DMS79 (cell line): ENCODE measurements at places on chromosomes 7 and 10.

DNA sequence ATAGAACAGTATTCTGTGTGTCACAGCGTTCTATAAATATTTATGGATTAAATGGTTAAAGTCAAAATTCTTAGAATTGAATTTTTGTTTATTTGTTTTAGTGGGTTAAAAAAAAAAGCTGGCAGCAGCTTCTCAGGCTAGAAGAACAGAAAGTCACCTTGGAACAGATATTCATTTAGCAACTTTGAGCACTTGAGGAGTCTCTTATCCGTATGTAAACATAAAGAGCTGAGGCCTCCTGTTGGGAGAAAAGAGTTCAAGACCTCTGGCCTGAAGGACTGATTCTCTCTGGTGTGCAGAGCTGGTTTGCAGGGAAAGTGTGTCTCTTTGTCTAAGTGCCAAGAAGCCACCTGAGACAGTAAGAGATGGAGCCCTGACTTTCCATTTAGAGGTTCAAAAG lies 109.9 kb downstream of the HERPUD2 start:
- no peak for DNase-seq

DNA sequence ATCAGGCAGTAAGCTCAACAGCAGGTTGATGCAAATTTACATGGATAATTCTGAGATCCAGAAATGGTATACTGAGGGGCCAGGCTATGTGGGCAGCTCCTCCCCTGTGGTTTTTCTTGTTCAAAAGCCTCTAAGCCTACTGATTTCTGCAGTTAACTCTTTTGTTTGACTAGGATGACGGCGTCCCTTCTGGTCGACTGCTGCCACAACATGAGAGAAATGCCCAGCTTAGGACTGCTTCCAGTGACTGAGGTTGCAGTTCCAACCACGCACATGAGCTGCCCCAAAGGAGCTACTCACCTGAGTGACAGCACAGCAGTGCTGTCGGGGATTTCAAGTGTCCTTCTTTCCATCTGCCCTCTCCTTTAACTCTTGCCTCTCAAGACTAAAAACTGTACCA lies 973.0 kb upstream of the GHITM start:
- DNase-seq, result no peak

DNA sequence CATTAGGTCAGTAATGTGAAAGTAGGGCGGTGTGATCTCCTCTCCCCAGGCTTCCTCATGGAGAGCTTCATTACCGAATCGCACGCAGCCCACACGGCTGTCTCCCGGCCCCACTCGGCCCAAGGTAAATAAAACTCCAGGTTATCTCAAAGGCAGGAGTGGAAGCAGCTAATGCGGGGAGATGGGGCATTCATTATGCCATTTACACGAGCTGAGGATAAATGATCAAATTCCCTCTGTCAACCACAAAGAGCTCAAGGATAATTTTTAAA lies 93.5 kb downstream of the ADARB2 start:
- no peak for DNase-seq

- DNase-seq, result no peak
Observed at GRCh38 chr7:149362696-149363095, 98.2 kb downstream of the ZNF777 start.

- no peak for DNase-seq
Observed at GRCh38 chr10:12733271-12733670, 268.2 kb downstream of the CCDC3 start.

GRCh38 chr7:155458878-155459699 lies 1.2 kb downstream of the EN2 start:
- no peak for DNase-seq

DNA sequence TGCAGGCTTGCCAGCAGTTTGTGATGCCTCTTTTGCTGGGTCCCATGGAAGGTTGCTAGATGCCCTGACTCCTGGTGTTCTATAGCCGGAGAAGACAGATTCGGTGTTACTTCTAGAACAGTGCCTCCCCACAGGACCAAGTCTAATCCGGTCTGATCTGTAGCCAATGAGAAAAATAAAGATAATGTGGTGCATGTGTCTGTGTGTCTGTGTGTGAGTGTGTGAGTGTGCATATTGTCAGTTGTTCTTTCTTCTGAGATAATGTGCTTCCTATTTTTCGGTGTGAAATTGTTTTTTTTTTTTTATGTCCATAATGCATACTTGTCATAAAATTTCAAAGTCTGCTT lies 29.7 kb upstream of the ZNRF2 start:
- no peak for DNase-seq

DNA sequence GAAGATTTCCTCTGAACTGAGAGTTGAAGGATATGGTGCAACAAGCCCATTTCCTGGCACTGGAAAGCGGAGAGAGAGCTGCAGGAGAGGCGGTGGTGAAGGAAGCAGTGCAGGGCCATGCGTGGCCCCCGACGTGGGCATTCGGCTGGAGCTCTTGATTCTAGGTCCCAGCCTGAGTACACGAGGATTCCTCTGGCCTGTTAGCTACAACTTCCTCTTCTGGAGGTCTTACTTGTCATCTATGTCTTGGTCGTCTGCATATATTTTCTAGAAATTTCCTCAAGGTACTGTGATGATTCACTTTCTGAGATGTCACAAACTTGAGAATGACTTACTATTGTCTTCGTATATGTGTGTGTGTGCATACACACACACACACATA lies 59.2 kb upstream of the JAZF1 start:
- no peak for DNase-seq

DNA sequence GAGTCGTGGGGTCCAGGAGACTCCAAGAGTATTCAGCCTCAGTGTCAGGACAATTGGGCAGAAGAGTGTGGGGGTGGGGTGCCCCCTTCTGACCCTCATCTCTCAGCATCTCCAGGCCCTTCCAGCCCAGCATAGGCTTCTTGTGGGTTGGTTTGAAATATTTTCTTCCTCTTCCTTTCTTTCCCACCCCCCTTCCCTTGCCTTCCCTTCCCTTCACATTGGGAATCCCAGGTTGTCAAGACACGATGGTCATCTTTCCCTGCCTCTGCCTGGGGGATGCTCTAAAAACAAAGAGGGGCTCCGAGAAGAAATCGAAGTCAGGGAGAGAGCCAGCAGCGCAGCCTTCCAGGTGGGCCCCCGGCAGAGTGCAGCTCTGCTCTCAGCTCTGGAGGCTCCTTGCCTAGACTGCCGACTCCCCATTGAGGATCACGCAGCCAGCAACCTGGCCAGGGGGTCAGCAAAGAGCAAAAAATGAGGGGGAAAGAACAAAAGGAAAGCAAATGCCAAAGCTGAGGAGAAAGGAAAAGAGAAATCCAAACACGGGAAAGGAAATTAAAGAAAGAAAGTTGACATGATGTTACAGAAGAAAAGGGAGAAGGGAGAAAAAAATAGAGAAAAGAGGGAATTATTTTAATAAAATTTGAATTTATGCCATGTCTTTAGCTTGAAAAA lies 1.5 kb downstream of the PAX2 start:
- no peak for DNase-seq

DNA sequence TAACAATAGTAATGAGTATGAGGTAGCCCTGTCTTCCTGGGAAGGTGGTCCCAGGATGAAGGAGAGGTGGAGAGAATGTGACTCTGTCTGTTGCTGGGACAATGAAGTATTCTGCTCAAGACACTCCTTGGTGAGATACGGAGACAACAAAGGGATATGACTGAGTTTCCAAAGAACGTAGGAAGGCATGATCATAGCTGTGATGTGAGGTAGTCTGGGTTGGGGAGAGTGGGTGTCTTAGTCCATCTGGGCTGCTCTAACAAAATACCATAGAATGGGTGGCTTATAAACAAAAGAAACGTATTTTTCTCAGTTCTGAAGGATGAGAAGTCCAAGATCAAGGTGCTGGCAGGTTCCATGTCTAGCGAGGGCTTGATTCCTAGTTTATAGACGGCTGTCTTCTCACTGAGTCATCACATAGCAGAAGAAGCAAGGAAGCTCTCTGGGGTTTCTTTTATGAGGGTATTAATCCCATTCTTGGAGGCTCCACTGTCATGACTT lies 84.9 kb upstream of the RHOBTB1 start:
- DNase-seq, result no peak

GRCh38 chr7:157409753-157410727 lies 73.2 kb downstream of the DNAJB6 start:
- DNase-seq, result no peak

DNA sequence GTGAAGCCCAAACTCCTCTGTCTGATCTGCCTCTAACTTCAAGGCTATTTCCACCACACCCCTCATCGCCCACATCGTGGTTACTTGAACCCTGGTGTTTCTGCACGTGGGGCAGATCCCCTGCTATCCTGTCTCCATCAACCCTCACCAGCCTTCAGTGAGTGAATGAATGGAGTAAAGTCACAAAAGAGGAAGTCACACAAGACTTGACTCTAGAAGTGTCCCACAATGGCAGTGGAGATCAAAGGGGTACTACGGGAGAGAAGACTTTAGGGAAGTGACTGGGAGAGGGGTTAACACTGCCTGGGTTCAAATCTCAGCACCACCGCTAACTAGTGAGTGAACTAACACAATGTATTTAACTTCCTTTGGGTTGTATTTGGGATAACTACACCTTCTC lies 85.9 kb downstream of the COBL start:
- no peak for DNase-seq

- no peak for DNase-seq
Observed at GRCh38 chr7:40796723-40797122, 661.9 kb downstream of the SUGCT start.

GRCh38 chr10:29618341-29619171 lies 16.2 kb downstream of the SVIL start:
- no peak for DNase-seq

- DNase-seq, result no peak
Observed at GRCh38 chr10:12322583-12323131, 26.7 kb upstream of the CAMK1D start.

DNA sequence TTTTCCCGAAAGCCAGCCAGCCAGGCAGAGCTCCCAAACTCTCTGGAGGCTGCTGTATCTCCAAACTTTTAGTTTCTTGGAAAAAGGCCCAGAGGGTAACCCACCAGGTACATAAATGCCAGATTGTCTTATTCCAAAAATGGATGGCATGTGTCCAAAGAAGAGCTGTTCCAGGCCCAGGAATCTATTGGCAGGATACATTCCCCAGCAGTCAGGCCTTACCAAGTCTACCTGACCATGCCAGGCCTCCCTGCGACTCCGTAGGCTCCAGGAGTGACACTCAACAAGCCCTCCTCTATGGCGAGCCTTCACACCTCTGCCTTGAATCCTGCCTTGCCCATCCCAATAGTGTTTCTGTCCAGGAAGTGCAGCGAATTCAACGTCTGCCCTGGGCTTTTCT lies 95.6 kb downstream of the GRB10 start:
- DNase-seq, result no peak

- no peak for DNase-seq
Observed at GRCh38 chr10:32377458-32378259, 30.7 kb upstream of the EPC1 start.

- DNase-seq, result no peak
Observed at GRCh38 chr7:94043299-94043698, 39.1 kb upstream of the BET1 start.

GRCh38 chr10:11610826-11611247 lies 613 bp downstream of the USP6NL start:
- no peak for DNase-seq

DNA sequence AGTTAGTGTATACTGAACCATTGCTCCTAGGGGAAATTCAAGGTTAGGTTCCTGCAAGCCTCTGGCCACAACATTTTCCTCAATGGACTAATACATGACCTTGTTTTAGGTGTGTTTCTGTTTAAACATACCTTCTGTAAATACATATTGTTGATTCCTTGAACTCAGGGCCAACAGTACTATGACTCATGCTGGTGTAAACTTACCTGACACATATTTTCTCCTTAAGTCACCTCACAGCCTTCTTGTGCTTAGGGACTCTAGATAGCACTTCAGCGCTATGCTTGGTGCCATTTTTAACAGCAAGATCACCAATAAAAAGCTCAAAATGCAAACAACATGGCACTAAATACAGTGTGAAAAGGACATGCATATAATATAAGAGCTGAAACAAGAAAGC lies 176.4 kb downstream of the TAX1BP1 start:
- no peak for DNase-seq

DNA sequence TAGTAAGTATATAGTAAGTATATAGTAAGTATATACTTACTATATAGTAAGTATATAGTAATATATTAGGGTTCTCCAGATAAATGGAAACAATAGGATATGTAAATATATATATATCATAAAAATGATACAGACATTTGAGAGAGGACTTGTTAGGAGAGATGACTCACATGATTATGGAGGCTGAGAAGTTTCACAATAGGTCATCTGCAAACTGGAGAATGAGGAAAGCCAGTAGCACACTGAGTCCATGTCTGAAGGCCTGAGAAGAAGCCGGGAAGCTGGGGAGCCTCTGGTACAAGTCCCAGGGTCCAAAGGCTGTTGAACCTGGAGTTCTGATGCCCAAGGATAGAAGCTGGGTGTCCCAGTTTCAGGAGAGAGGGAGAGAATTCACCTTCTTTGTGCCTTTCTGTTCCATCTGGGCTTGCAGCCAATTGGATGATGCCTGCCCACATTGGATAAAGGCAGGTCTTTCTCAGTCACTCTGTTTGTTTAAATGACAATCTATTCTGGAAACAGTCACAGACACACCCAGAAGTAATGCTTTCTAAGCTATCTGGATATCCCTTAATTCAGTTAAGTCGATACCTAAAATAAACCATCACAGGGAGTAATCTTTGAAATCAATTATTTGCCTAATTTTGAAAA lies 205.5 kb upstream of the CDC14C start:
- DNase-seq, result no peak

GRCh38 chr10:119238577-119238976 lies 31.2 kb downstream of the GRK5 start:
- no peak for DNase-seq

- no peak for DNase-seq
Observed at GRCh38 chr7:43559171-43559945, 23.6 kb upstream of the STK17A start.

DNA sequence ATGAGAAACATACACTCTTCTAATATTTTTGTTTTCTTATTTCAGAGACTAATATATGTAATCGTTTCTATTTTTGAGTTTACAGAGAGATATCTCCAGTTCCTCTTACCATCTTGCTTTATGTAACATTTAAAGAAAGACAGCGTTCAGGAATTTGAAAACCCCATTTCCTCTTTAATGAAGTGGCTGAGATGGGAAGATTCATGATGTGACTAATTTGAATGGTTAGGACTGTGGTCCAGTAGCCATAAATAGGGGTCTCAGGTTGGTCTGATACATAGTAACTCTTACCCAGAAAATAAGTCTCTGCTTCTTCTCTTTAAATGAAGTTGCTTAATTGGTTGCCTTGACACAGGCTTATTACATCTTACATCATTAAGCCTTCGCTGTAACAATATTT lies 6.9 kb downstream of the KMT2E start:
- no peak for DNase-seq

GRCh38 chr7:131342864-131343442 lies 15.3 kb downstream of the MKLN1 start:
- DNase-seq, result no peak

DNA sequence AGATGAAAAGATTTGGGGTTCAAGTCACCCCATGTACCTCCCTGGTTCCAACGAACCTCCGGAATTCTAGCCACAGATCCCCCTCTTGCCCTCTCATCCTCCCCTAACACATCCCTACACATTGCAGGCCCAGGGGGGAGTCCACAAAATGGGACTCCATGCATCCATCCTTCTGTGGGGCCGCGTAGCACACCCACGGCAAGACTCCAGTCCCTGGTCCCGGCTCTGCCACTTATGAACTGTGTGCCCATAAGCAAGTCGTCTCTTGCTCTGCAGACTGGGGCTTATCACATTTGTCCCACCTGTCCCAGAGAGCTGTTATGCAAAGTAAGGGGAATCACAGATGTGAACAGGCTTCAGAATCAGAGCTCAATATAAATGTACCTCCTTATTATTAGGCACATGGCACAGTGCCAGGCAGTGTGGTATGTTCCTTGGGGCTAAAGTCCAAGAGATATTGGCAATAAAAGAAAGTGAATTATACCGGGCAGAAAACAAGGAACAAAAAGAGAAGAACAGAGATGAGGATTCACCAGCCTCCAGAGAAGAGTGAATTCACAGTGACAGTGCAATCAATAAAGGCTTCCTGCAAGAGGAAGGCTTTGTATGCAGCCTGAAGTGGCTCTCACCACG lies 73.9 kb downstream of the KCNMA1 start:
- DNase-seq, result no peak
